ENCODE measurements at places on chromosomes 5 and 9.

- no peak for DNase-seq
Measured at GRCh38 chr5:141853895-141854626, 24.1 kb downstream of the PCDH1 start.

- no peak for DNase-seq
Measured at GRCh38 chr5:111248571-111248970, 24.4 kb downstream of the CAMK4 start.

GRCh38 chr9:79857188-79857587 lies 285.4 kb downstream of the TLE4 start:
- no peak for DNase-seq

DNA sequence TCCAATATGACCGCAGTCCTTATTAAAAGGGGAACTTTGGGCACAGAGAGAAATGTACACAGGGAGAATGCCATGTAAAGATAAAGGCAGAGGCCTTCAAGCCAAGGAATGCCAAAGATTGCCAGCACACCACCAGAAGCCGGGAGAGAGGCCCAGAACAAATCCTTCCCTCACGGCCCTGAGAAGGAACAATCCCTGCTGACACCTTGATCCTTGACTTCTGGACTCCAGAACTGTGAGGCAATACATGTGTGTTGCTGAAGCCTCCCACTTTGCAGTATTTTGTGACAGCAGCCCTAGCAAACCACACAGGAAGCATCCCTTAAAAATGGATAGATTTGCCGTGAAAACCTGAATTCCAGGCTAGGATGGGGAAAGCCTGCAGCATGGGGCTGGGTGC lies 80.0 kb downstream of the MAMDC2 start:
- DNase-seq, result no peak

- no peak for DNase-seq
Measured at GRCh38 chr9:101639311-101639710, 44.5 kb upstream of the PPP3R2 start.

- no peak for DNase-seq
Measured at GRCh38 chr5:176901260-176902101, 2.3 kb upstream of the HK3 start.

GRCh38 chr9:108272349-108272899 lies 583.4 kb downstream of the ACTL7B start:
- DNase-seq, result no peak

DNA sequence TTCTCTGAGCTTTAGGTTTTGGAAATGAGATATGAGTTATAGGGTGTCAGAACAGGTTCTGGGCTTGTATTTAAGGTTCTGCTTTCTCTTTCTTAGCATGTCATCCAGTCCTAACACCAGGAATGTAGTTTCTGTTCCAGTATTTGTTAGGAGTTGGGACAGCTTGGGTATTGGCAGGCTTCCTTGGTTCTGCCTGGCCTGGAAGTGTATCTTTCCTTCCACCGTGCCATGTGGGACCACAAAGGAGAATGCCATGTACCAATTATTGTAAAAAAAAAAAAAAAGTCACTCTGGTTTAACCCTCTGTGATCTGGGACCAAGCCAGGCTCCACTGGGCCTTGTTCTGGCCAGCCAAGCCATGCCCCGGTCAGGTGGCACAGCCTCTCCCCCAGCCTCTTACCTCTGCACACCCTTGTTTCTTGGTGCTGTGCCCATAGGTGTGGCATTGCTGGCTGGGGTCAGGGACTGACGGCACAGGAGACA lies 47.8 kb downstream of the ARHGAP26 start:
- no peak for DNase-seq

DNA sequence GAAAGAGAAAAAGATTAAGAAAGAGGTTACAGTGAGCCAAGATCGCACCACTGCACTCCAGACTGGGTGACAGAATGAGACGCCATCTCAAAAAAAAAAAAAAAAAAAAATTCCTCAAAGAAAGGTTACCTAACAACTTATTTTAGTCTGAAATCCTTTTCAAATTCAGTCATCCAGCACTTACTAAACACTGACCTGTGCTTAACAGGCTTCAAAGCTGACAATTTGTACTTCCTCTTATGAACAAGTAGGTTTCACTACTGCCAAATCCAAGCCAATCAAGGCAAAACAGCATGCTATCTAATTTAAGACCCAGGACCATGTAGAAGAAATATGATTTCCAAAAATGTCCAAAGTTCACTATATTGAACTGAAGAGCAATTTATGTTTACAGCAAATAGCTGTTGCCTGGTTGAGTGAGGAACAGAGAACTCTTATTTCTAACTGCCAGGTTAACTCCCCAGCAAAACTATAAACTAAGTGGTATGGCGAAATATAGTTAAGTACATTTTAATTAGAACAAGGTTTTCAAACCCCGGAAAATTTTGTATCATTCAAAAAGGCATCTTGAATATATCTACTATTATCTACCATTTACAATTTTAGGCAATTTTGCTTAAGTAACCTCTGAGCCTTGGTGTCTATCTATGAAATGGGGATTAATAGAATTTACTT lies 13.4 kb downstream of the PWWP2A start:
- no peak for DNase-seq

DNA sequence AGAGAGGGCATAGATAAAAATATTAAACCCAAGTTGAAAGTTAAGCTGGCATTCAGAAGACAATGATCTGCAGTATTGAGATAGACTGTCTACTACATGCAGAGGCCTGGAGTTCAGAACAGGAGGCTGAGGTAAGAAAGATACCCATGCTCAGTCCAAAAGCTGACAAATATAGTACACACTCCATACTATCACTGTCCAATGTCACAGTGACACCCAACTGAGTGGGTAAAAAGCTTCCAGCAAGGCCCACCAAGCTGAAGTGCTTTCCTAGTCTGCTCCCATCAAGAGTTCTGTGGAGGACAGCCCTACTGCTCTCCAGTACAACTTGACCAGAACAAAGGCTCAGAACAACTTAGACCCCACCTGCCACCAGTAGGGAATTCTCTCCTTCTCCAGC lies 124.9 kb downstream of the SLC12A2 start:
- no peak for DNase-seq

GRCh38 chr9:90460220-90460619 lies 182.4 kb downstream of the DIRAS2 start:
- DNase-seq, result no peak

- no peak for DNase-seq
Measured at GRCh38 chr9:114214181-114214580, 58.8 kb downstream of the COL27A1 start.

DNA sequence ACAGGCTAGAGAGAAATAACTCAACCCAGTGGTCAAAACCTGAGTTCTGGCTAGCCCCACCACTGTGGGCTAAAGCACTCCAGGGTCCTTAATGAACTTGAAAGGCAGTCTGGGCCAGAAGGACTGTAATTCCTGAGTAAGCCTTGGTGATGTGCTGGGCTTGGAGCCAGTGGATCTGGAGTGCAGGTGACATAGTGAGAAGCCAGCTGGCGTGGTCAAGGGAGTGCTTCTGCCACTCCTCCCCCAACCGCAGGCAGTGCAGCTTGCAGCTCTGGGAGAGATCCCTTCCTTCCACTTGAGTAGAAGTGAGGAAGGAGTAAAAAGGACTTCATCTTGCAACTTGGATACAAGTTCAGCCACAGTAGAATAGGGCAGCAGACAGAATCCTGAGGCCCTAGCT lies 424.0 kb downstream of the CDH18 start:
- no peak for DNase-seq

GRCh38 chr5:6496207-6496584 lies 47.5 kb downstream of the UBE2QL1 start:
- DNase-seq, result no peak

- DNase-seq, result no peak
Measured at GRCh38 chr5:159489779-159490178, 159.5 kb upstream of the IL12B start.

DNA sequence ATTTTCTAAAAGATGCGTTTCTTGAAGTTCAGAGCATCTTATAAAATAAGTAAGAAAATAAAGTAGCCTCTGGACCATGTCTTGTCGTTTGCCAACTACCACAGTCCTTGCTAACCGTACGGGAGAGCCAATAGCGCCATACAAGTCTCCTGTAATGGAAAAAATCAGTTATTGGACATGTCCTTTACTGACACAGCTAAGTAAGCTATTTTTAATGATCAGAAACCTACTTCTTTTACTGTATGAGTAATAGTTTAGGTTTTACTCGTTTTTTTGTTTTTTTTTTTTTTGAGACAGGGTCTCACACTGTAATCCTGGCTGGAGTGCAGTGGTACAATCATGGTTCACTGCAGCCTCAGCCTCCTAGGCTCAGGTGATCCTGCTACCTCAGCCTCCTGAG lies 37.7 kb upstream of the RAPGEF6 start:
- DNase-seq, result no peak

GRCh38 chr5:97778451-97778850 lies 595.4 kb upstream of the RIOK2 start:
- no peak for DNase-seq

GRCh38 chr9:124001866-124002525 lies 9.6 kb upstream of the LHX2 start:
- DNase-seq, result no peak

DNA sequence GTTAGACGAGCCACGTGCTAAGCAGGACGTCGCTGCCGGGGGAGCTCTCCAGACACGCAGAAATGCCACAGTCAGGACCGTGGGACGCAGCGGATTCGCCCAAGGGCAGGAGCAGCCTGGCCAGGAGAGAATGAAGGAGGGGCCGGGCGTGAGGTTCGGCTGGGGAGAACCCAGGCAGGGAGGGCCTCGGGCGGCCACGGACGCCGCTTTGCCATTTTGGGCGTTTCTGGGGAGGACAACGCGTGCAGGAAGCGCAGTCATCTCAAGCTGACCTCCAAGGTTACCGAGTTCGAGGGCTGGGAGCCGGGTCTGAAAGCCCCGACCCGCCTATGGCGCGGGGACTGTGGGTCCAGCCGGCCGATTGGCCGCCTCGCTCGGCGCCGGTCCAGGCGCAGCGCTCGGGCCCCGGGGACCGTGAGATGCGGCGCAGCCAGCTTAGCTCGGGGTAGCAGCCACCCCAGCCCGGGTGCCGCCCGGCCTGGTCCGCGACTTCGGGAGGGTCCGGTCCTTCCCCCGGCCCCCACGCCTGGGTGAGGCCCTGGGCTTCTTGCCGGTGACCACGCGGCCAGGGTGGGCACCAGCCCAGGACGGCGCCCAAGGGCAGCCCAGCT lies 760 bp upstream of the MAN1B1 start:
- no peak for DNase-seq

DNA sequence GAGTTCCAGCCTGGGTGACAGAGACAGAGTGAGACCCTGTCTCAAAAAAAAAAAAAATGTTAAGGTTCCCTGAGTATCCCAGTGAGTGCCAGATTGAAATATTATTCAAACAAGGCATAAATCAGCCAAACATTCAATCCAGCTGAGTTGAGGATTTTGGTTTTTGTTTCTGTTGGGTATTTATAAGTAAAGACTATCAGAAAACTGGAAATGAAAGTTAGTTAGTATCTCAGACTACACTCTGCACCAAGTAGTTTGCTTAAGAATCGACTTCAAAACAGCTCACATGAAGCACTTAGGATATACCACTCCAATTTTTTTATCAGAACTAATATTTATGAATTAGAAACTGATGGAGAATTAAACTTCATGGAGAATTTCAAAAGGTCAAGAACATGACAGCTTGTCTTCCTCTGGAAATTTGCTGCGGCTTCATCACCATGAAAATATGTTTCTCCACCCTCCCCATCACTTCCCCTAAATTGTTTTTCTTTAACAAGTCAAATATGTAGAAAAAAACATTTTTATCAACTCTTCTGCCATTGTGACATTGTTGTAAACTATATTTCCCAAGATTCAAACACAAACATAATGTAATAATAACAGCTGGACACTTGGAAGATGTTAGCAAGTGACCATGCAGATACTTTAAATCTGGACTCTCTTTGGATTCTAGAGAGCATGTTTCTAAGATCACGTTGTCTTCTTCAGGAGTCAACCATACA lies 110.0 kb upstream of the PTGER4 start:
- DNase-seq, result no peak

GRCh38 chr9:23611869-23612268 lies 214.2 kb downstream of the ELAVL2 start:
- DNase-seq, result no peak

GRCh38 chr9:16458696-16459420 lies 411.6 kb downstream of the BNC2 start:
- no peak for DNase-seq

- DNase-seq, result no peak
Measured at GRCh38 chr5:174552428-174552827, 172.0 kb upstream of the MSX2 start.

DNA sequence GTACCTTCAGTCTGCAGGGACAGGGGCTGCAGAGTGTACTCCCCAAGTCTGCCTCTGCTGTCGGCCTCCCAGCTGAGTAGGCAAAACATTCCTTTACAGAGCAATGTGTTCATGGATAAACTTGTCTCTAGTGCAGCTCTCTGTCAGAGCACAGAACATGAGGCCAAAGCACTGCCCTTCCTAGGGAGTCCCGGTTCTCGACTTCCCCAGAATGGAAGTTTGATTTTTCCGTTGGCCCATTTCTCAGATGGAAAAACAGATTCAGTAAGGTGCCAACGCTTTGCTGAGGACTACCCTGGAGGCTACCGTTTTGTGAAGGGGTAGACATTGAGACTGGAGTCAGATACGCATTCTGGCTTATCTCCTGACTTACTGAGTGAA lies 422 bp upstream of the TRIM32 start:
- no peak for DNase-seq

DNA sequence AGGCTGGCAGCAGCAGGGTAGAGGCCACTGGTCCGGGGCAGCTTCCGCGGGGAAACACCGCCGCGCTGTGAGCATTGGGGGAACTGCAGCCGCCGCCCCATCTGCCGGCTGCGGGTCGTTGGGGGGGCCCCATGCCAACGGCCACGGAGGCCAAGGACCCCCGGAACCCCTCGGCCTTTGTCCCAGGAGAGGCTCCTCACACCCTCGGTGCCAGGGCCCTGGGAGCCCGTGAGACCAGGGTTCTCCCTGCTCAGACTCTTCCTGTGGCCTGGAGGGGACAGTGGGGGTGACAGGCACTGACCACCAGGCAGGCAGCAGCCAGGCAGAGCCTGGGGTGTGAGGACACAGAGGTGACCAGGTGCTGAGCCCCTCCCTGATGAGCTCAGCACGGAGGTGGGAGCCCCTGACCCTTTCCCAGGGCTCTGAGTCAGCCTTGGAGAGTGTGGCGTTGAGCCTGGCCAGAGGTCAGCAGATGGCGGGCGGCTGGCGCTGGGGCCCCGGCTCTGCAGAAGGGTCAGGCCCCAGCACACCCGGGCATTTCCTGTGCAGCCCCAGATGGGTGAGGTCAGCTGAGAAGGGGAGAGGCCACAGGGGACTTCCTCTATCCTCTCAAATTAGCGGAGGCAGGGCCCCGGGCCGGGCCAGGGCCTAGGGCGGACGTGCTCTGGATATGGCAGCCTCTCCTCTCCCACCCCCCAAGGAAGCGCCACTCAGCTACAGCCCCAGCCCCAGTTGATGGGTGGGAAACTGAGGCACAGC lies 17.9 kb upstream of the EGFL7 start:
- peak; percentile 34 for DNase-seq

DNA sequence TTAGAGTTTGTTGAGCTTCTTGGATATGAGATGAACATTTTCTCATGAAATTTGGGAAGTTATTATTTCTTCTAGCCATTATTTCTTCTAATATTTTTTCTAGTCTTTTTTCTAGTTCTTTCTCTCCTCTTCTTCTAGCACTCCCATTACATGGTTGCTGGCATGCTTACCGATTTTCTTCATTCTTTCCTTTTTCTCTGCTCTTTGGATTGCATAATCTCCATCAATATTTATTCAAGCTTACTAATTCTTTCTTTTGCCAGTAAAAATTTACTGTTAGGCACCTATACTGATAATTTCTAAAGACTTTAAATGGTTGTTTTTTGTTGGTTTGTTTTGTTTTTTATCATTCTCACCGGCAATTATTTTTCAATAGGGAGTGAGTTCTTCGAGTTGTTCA lies 114.8 kb upstream of the RASEF start:
- no peak for DNase-seq

- no peak for DNase-seq
Measured at GRCh38 chr9:76302947-76303550, 91.2 kb downstream of the RFK start.
